Small intestine (tissue), 16 donors: ENCODE measurements at places on chromosomes 3 and 15. TPM values are rescaled to one million over a fixed set of nuclear protein-coding genes. Genes with fewer than 3 reads are reported as not detected.

Gene CEP70
- 15.2 TPM for polyA plus RNA-seq

Gene NR2E3
- 0.25 TPM for polyA plus RNA-seq

Gene SEMA3F
- polyA plus RNA-seq, result 3.0 TPM

Gene ZCWPW2
- not detected for polyA plus RNA-seq

- H3K4me1 ChIP-seq, result no peaks in the 10 kb centered on the region
- H3K36me3 ChIP-seq, result no peaks in the 10 kb centered on the region
- H3K4me3 ChIP-seq, result no peak overlapping the region
- DNase-seq, result peak; percentile 58
- H3K27ac ChIP-seq, result no peak overlapping the region
These were observed 256.4 kb upstream of the MCTP2 start for GRCh38 chr15:93974804-93975481.

- no peak for DNase-seq
- H3K36me3 ChIP-seq, result no peaks in the 10 kb centered on the region
- H3K27ac ChIP-seq, result no peak overlapping the region
- no peaks in the 10 kb centered on the region for H3K27me3 ChIP-seq
- H3K4me3 ChIP-seq, result no peak overlapping the region
These were observed 502.1 kb downstream of the ZBBX start for GRCh38 chr3:166877971-166878370.

DNA sequence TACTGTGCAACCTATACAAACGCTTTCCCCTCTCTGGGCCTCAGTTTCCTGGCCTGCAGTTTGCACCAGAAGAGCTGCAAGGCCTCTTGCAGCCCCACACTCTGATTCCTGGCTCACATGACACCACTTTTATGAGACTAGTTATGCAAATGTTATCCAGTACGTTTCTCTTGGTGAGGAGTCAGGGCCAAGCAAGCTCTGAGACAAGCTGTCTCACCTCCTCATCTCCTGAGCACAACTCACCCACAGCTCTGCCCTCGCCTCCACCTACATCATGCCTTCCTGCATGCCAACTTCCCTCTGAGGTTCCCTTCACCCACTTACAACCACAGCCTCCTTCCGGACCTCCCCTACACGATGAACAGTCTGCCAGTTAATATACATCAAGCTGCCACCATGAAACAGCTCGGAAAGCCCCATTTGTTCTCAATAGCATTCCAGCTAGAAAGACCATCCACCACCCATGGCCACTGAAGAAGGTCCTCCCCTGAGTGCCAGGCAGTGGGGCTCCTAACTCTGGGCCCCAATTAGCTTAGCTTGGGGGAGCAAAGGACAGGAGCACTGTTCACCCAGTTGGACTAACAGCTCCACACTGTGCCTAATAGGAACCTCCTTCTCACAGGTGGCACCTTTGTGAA is 25.0 kb downstream of the CRYGS start:
- no peak overlapping the region for H3K4me3 ChIP-seq
- no peak overlapping the region for H3K27ac ChIP-seq
- no peaks in the 10 kb centered on the region for H3K4me1 ChIP-seq
- peaks cover 10% of the 10 kb centered on the region for H3K27me3 ChIP-seq
- no peaks in the 10 kb centered on the region for H3K36me3 ChIP-seq
- DNase-seq, result no peak
